Activated T-helper 17 cell treated with anti-CD3 and anti-CD28 coated beads, Interleukin-2, amount 50 U/mL, for 72 hours (primary cell): ENCODE measurements at places on chromosomes 6 and 20. TPM values are rescaled to one million over a fixed set of nuclear protein-coding genes. Genes with fewer than 3 reads are reported as not detected.

- no peak for ATAC-seq
Measured at GRCh38 chr6:52558266-52559000, 18.4 kb downstream of the TRAM2 start.

GRCh38 chr6:126529637-126530362 lies 189.9 kb downstream of the CENPW start:
- no peak for ATAC-seq

The OPN5 gene
- not detected for total RNA-seq

GRCh38 chr6:88975369-88975768 lies 12.0 kb upstream of the RNGTT start:
- no peak for ATAC-seq

DNA sequence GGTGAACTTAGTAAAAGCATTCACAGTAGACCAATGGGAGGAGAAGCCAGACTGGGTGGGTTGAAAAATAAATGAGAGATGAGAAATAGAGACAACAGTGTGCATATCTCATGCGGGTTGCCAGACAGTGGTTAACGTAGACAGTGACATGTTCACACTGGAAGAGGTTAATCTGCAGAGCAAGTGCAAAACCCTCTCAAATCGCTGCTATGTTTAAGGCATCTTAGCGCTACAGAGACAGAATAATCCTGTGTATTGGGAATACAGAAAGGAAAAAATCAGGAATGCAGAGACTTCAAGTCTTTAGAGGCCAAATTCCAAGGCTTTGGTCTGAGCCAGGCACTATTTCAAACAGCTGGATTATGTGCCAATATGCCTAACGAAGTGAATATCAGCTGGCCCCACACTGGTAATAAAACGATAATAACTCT lies 107.1 kb downstream of the TSHZ2 start:
- no peak for ATAC-seq
